Fibroblast of skin of left biceps (primary cell): ENCODE measurements at places on chromosomes 11 and 22.

- DNase-seq: no peak
Observed at GRCh38 chr11:61699737-61700160, 19.6 kb downstream of the DAGLA start.

DNA sequence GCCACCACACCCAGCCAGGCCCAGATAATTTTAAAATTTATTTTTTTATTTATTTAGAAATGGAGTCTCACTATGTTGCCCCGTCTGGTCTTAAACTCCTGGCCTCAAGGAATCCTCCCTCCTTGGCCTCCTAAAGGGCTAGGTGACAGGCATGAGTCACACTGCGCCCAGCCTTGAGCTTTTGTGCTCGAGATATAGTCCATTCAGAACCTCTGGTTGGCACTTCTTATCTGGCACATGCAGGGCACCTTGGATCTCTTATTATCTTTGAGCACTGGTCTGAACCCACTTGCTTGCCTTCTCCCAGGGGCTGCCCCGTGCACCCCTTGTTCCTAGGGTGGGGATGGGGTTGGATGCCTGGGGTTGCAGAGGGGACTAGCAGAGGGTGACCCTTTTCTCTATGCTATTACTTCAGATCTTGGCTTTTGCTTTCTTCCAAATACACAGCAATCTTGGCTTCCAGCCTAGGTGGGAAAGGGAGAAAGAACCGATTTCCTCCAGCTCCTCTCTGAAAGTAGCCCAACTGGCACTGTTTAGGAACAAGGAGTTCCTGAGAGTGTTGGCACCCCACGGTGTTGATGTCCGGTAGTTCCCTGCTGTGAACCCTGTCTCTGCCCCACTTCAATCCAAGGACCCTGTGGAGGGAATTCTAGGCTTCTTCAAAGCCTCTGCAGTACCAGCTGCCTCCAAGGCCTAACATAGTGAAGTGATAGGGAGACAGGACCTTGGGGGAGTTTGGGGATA lies 1.3 kb upstream of the SLC3A2 start:
- DNase-seq: no peak

DNA sequence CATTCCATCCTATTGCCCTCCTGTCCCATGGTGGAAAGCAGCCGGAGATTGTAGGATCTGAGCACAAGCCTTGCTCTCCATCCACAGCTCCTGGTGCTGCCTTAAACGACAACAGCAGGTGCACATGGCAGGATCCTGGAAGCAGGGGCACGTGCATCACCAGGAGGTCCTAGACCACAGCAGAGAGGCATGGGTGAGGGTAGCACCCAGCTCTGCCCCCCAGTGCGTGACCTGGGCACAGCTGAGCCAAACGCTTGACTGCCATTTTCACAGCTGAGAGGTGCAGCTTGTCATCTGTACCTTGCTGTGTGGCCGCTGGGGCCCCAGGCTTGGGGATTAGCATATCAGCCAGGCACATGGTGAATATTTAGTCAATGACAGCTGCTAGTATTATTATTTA lies 92.7 kb downstream of the NTM start:
- DNase-seq: no peak

DNA sequence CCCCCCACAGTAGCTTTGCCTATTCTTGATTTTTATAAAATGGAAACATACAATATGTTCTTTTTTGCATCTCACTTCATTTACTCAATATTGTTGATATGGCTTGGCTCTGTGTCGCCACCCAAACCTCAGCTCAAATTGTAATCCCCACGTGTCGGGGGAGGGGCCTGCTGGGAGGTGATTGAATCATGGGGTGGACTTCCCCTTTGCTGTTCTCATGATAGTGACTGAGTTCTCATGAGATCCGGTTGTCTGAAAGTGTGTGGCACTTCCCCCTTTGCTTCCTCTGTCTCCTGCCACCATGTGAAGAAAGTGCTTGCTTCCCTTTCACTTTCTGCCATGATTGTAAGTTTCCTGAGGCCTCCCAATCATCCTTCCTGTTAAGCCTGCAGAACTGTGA lies 431.3 kb downstream of the MN1 start:
- no peak for DNase-seq

GRCh38 chr22:25880524-25880923 lies 138.5 kb downstream of the MYO18B start:
- no peak for DNase-seq

GRCh38 chr22:43789452-43789851 lies 22.7 kb downstream of the EFCAB6 start:
- DNase-seq: peak; percentile 42

- peak; percentile 31 for DNase-seq
Observed at GRCh38 chr11:44112091-44112821, 16.8 kb downstream of the EXT2 start.

GRCh38 chr11:66609721-66610617 lies 6.5 kb upstream of the RBM14 start:
- DNase-seq: no peak

DNA sequence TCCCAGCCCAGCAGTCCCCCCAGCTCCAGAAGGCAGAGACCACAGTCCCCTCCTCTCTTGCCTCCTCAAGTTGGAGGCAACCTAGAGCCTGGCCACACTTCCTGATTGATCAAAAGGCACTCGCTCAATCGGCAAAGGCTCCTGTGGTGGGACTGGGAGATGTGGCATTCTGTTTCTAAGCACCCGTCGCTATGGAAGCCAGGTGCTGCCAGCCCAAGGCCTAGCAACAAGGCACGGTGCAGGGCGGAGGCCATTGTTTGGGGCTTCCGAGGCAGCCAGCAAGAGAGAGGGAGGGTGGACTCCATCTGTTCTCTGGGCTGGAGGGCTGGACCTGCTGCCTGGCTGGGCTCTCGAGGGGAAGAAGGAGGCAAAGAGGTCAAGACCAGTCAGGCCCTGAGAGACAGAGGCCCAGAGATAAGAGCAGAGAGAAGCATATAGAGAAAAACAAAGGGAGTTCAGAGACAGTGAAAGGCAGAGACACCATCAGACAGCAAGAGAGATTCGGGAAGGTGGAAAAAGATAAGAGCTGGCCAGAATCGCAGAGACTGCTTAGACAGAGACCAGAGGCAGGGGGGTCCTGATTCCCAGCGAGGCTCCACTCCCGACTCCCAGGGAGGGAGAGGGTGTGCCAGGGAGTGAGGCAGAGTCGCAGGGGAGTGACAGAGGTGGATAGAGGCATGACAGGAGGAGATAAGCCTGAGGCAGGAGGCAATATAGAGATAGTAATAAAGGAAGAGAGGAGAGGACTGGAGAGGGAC lies 21.2 kb downstream of the PDE2A start:
- no peak for DNase-seq

GRCh38 chr11:111823629-111824028 lies 47.8 kb downstream of the ALG9 start:
- no peak for DNase-seq

- peak; percentile 79 for DNase-seq
Observed at GRCh38 chr11:34302046-34302921, 55.5 kb downstream of the ABTB2 start.

- DNase-seq: no peak
Observed at GRCh38 chr11:27864091-27864491, 163.8 kb upstream of the BDNF start.

- no peak for DNase-seq
Observed at GRCh38 chr11:74739546-74740270, 8.5 kb upstream of the CHRDL2 start.

GRCh38 chr11:3947061-3947460 lies 91.6 kb downstream of the STIM1 start:
- DNase-seq: no peak

DNA sequence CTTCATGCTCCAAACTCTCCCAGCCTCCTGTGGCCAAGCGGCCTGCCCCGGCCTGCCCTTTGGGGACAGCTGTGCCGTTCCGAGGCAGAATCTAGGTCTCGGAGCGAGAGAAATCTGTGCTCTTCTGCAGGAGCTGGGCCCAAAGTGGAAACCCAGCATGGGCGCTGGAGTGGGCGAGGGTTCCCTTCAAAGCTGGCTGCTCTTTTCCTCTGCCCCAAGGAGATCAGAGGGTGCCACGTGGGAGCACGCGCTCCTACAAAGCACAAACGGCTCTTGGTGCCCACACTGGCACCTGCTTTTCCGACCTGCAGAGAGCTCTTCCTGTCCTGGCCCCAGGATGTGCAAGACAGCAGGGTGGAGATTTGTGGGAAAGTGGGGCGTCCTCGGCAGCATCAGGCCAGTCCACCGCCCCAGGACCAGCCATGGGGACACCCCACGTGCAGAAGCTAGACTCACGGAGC lies 6.9 kb downstream of the OSBPL5 start:
- no peak for DNase-seq

DNA sequence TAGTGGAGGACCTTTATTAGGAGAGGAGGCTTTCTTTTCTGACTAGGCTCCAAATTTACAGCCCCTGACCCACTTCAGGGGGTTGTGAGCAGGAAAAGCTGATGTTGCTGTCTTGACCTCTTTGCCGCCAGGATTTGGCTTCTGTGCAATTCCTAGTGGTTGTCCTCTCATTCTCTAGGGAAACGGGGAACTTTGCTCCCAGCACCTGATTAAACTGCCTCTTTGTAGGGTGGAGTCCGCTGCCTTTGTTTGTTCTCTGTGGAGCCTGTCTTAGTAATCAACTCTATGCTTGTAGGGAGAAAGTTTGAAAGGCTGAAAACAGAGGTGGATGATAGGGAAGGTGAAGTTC lies 16.3 kb downstream of the CTNND1 start:
- DNase-seq: no peak

DNA sequence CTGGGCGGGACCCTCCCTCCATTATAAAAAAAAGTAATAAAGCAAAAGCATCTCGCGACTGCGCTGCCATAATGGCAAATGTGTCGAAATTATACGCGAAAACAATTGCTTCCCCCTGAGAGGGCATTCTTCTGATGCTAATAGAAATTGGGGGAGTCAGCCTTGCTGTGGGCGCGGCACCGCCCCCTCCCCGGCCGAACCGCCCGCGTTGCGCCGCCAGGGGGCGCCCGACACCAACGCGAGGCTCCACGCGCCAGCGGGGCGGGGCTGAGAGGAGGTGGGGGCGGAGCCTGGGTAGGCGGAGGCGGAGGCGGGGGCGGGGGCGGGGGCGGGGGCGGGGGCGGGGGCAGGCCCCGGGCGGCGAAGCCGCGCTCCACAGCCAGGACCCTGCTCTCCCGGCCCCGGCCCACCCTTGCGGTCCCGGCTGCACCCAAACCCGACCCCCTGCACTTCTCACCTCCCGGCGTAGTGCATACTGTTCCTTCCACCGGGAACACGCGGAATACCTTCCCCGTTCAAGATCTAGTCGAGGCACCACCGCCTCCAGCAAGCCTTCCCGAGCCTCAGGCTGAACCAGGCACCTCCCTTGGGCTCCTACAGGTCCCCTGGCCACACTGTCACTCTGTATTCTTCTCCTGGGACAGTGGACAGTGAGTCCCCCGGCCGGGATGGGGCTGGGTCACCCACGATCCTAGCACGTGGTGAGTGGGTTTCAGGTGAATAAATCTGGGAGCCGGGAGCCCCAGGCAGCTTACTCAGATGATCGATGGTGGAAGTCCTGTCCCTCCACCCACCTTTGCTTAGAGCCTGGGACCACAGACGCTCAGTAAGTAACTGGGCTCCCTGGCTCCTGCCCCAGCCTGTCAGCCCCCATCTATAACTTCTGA lies 15.5 kb upstream of the UPK3A start:
- peak; percentile 42 for DNase-seq

DNA sequence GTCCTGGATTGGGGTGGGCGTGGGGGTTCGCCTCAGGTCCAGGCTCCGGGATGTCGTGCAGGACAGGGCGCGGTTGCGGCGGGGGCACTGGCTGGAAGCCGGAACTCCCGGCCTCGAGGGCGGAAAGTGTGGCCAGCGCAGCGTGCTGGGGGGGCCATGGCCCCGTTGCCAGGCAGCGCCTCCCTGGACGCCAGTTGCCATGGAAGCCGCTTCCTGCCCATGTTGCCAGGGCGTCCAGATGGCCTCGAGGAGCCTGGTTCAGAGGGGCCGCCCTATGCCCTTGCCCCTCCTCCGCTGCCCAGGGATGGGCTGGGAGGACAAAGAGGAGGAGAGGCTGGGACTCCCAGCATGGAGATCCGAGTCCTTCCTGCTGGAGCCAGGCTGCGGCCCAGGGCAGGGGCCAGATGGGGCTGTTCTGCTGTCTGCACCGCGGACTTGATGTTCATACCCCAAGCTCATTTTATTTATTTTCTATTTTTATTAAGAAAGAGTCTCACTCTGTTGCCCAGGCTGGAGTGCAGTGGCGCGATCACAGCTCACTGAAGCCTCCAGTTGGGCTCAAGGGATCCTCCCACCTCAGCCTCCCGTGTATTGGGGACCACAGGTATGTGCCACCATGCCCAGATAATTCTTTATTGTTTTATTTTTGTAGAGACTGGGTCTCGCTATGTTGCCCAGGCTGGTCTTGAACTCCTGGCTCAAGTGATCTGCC lies 4.6 kb upstream of the CCDC188 start:
- DNase-seq: no peak

DNA sequence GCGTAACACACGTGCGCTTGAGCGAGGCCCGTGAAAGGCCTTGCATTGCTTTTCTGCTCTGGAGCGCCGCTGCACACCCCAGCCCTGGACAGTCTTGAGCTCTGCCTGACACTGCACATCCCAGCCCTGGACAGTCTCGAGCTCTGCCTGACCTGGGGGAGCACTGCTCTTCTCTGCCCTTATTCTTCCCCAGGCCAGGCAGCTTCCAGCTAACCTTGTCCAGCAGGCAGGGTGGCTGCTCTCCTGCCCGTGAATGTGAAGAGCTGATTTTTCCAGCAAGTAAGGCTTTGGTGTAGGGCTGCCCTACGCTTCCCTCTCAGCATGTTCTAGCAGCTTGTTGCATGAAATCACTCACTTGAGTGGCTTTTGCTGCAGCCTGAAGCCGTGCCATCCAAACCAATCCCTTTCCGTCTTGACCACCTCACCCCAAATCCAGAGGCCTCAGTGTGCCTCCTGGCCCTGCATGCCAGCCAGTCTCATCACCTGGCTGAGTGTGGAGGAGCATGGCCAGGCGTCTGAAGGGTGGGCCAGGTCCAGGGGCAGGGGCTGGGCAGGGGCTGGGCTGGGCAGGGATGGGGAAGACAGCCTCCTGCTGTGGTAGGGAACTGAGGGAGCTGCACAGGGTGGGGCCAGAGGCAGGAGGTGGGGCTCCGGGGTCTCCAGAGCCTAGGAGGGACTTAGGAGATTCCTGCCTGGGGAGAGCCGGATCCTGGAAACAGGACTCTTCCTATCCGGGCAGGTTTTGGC lies 89.5 kb upstream of the B3GAT1 start:
- DNase-seq: no peak

DNA sequence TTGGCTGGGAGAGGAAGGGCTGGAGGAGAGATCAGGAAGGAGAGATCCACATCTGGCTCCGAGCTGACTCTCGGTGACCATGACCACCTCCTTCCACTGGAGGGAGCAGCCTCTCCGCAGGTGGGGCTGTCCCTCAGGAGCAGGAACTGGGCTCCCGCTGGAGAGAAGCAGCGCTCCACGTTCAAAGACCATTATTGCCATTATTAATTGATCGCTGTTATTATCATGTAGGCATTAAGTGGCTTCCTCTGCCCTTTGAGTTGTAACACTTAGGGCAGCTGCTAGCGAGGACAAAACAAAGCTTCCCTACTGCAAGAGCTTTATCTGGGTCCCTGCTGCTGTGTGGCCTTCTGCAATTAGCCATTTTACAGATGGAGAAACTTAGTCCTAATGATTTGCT lies 251.9 kb downstream of the ST3GAL4 start:
- peak; percentile 40 for DNase-seq

- no peak for DNase-seq
Observed at GRCh38 chr11:72615329-72615728, 58.9 kb downstream of the PDE2A start.

- no peak for DNase-seq
Observed at GRCh38 chr11:61794579-61794978, 1.9 kb downstream of the FEN1 start.
